ENCODE measurements at places on chromosomes 11 and 22.

GRCh38 chr11:127252321-127252720 lies 251.8 kb upstream of the KIRREL3 start:
- DNase-seq = no peak

DNA sequence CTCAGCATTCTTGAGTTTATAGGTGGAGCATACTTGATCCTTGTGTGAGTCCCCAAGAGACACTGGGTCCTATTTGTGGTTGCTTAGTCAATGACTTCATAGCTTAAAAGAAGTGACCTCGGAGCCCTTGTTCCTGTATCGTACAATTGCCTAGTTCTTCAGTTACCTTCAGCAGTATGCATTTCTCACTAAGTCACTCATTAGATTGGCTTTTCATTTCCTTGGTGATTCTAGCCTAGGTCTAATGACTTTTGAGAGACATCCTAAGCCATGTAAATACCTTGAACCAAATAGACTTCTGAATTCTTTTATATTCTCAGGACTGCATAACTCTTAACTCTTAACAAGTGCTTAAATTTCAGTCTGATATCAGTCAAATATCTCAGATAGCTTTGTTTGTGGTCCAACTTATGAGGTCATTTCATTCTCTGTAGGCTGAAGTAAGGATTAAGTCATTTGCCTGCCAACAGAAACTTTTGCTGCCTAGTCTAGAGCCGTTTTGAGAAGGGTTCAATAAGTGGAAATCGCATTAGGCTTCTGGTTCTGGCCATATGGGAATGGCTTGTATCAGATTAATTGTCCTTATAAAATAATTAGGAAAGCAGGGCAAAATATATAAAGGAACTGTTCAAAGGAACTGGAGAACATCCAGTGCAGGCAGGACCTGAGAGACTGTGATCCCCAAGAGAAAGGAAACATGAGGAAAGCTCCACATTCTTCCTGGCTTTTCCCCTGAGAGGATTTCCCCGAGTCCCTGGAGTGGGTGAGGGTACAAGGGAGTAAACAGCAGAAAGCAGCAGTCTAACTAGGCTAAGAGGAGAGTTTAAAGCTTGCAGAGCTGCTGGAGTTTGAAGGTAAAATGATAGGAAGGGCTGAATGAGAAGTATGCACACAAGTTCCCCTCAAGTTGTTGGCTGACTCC lies 39.9 kb downstream of the TRAF6 start:
- no peak for DNase-seq

- no peak for DNase-seq
These were observed 1074.9 kb downstream of the FAM181B start for GRCh38 chr11:81658722-81659121.

- no peak for DNase-seq
These were observed 208.1 kb upstream of the TENM4 start for GRCh38 chr11:79648766-79649520.

GRCh38 chr11:87176044-87176443 lies 138.3 kb downstream of the TMEM135 start:
- DNase-seq = no peak

DNA sequence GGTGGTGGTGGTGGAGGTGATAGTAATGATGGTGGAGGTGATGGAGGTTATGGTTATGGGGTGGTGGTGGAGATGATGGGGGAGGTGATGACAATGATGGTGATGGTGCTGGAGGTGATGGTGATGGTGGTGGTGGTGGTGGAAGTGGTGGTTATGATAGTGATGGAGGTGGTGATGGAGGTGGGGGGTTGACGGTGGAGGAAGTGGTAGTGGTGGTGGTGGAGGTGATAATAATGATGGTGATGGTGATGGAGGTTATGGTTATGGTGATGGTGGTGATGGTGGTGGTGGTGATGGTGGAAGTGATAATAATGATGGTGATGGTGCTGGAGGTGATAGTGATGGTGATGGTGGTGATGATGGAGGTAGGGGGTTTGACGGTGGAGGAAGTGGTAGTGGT lies 16.9 kb upstream of the WNT7B start:
- DNase-seq = no peak

GRCh38 chr22:48407256-48407955 lies 1420.3 kb downstream of the BRD1 start:
- no peak for DNase-seq

DNA sequence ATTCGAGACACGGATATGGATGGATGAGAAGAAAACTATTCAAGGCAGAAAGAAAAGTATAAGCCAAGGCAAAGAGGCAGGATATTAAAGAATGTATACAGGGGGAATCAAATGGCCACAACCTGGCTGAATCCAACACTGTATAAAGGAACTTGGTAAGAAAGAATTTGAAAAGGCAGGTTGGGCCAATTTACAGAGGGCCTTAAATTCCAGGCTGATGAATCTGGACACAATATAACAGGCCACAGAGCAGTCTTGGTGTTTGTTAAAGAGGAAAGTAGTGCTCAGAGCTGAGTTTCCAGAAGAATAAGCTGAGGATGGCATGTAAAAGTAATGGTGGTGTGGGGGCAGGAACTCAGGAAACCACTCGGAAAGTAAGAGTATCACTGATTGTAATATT lies 72.3 kb upstream of the POU2AF2 start:
- no peak for DNase-seq

- no peak for DNase-seq
These were observed 7.1 kb upstream of the NHERF4 start for GRCh38 chr11:119178166-119178680.

- peak; percentile 45 for DNase-seq
These were observed 129.2 kb downstream of the CACNA1I start for GRCh38 chr22:39699631-39700360.

DNA sequence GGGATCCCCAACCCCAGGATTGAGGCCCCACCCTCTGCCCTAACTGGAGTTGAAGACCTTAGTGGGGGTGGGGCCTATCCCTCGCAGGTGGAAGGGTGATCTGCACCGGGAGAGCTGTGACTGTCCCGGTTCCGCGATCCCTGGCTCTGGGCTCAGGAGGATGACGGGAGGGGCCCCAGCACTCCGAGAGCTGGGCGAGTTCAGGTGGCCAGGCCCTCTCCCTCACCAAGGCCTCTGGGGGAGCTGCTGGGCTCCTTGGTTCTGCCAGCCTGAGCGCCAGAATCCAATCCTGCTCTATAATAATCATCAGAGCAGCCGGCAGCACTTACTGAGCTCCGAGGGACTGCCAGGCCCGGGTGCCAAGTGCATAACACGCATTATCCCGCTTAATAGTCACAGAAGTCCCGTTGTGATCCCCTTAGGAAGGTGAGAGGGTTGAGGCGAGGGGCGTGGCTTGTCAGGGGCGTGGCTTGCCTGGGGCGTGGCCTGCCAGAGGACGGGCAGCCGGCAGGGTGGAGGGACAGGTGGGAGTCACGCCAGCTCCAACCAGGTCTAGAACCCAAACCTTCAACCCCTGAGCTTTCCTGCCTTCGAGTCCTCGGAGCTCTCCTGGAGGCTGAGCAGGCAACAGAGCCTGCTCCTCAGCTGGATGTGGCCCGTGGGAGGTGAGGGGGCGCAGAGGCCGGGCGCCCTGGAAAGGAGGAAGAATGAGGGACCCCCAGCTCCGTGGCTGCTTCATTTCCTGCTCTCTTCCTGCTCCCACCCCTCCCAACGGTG lies 7.3 kb upstream of the SYT7 start:
- peak; percentile 61 for DNase-seq
